ENCODE measurements at places on chromosomes 5 and 9. TPM values are rescaled to one million over a fixed set of nuclear protein-coding genes. Genes with fewer than 3 reads are reported as not detected.

DNA sequence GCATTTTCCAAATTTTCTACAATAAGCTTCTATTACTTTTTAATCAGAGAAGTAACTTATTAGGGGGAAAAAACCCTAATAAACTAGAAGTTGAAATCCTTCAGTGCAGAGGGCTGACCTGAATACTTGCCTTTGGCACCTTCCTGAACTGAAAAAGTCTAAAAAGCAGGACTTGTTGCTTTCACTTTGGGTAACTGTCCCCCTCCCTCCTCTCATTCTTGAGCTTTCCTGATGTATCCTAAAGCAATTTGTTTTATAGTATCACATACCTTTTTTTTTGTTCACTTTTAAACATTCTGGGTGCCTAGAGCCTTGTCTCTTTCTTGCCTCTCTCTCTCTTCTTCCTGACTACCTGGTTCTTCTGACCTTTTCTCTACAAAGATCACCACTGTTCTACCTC is 64.0 kb upstream of the ERBIN start:
- peaks cover 15% of the 10 kb centered on the region for H3K4me1 ChIP-seq
- H3K4me3 ChIP-seq: no peak overlapping the region
- no peak overlapping the region for H3K27ac ChIP-seq
- DNase-seq: no peak
- H3K36me3 ChIP-seq: no peaks in the 10 kb centered on the region

- no peaks in the 10 kb centered on the region for H3K36me3 ChIP-seq
- H3K27me3 ChIP-seq: no peaks in the 10 kb centered on the region
- H3K4me3 ChIP-seq: no peak overlapping the region
- no peaks in the 10 kb centered on the region for H3K4me1 ChIP-seq
Observed at GRCh38 chr5:28249771-28250415, 1211.5 kb upstream of the CDH9 start.

DNA sequence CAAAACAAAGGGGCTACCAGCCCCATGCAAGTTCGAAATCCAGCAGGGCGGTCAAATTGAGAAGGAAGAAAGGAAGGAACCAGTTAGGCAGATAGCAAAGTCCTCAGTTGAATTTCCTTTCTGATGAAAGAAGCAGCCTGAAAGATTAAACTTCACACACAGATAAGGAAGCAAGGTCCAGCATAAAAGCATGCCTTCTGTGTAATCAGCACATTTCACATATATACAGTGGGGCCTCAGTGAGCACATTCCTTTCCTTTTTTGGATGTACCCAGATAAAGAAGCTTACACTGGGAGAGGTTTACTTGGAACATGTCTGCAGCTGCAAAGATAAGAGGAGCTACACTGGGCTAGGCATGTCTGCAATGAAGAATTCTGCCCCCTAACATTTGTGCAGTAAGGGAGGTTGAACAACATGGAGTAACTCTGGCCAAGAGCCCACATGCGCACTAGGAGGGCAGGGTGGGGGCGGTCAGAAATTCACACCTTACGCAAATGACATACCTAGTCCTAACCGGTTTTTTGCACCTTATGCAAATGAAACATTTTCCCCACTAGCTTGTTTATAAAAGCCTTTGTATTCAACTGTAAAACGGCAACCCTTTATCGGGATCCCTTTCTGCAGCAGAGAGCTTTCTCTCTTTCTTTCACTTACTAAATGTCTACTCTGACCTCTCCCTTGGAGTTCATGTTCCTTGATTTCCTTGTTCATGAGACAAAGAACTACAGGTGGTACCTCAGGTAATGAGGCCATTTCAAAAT is 149.7 kb upstream of the FBXL17 start:
- H3K4me3 ChIP-seq: no peak overlapping the region
- no peak overlapping the region for H3K27ac ChIP-seq
- no peaks in the 10 kb centered on the region for H3K36me3 ChIP-seq
- DNase-seq: no peak
- H3K27me3 ChIP-seq: peaks cover 14% of the 10 kb centered on the region

- no peak overlapping the region for H3K4me3 ChIP-seq
- H3K36me3 ChIP-seq: peaks cover 41% of the 10 kb centered on the region
- H3K4me1 ChIP-seq: no peaks in the 10 kb centered on the region
- DNase-seq: no peak
- no peak overlapping the region for H3K27ac ChIP-seq
Observed at GRCh38 chr9:128523199-128523925, 18.8 kb downstream of the GLE1 start.

- DNase-seq: peak; percentile 39
- peaks cover 56% of the 10 kb centered on the region for H3K27me3 ChIP-seq
- no peaks in the 10 kb centered on the region for H3K36me3 ChIP-seq
- peaks cover 8% of the 10 kb centered on the region for H3K4me1 ChIP-seq
Observed at GRCh38 chr5:72108202-72109061, 1.2 kb downstream of the MAP1B start.

- no peaks in the 10 kb centered on the region for H3K4me1 ChIP-seq
- no peaks in the 10 kb centered on the region for H3K27me3 ChIP-seq
- DNase-seq: no peak
- no peak overlapping the region for H3K27ac ChIP-seq
Observed at GRCh38 chr5:4309026-4309425, 713.4 kb downstream of the IRX1 start.

The ECSCR gene
- total RNA-seq: 3.7 TPM

The SLC2A8 gene
- 3.2 TPM for total RNA-seq

The C8G gene
- 0.94 TPM for total RNA-seq

The CCL27 gene
- total RNA-seq: 0.80 TPM
